Caudate nucleus (tissue), 63 donors: ENCODE measurements at places on chromosomes 16 and 17.
A peak's percentile ranks its signal among the peaks of the same experiment; 100 is the strongest.

- DNase-seq = peak; percentile 82
These were observed 3.9 kb downstream of the RSAD1 start for GRCh38 chr17:50482516-50482915.

DNA sequence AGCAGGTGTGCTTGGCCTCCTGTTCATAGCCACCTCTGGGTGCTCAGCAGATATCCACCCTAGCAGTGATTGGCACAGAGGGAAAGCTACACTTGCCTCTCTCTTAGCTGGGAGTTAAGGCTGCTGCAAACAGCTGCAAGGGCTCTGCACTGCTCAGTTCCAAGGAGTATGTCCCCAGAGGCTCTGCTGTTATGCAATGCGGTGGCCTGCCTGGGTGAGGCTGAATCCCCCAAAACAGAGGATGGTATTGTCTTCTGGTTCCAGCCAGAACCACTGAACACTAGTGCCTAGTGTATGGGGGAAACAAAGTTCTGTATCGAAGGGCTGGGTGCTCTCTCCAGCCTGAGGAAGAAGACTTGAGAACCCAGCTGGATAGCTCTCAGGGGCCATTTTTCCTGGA lies 16.8 kb downstream of the TMEM94 start:
- DNase-seq = peak; percentile 27

DNA sequence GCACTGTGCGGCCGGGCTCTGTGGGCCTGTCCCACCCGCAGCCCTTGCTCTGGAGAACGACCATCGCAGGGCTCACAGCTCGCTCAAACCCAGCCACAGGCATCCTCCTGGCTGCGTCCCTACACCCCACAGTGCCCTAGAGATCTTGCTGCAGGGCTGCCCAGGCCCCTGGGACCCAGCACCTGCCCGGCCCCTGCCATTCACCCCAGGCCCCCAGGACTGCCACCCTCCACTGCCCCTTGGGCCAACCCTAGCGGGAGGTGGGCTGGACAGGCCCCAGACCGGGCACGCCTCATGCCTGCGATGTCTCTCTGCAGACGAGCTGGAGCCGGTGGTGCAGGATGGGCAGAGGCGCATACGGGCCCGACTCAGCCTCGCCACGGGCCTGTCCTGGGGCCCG lies 56.1 kb upstream of the ZC3H18 start:
- DNase-seq = no peak

DNA sequence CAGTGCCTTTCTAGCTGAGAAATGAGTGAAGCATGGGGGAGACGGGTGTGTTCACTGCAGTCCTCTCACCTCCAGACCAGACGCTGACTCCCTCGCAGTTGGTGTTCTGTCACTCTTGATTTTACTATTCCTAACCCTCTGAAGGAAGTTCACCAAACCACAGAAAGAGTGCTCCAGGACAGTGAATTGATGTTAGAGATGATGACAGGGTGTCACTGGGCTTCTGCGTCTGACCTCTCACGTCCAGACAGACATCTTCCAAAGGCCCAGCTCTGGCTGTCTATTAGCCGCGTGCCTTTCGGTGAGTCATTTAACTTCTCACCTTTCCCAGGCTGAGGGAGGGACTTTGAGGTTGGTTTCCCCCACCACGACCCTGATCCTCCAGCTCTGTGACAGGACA lies 8.2 kb downstream of the CRAMP1 start:
- no peak for DNase-seq

- DNase-seq = no peak
These were observed 87.3 kb downstream of the C16orf78 start for GRCh38 chr16:49460786-49461470.

DNA sequence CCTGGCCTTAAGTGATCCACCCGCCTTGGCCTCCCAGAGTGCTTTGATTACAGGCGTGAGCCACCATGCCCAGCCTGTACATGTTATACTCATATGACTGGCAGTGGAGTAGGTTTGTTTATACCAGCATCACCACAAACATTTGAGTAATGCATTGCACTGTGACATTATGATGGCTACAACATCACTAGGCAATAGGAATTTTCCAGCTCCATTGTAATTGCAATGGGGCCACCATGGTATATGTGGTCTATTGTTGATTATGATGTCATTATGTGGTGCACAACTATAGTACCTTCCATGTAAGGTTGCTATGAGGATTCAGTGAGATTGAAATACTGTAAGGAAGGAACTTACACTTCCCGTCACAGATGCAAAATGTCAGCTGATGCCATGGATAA lies 168.9 kb downstream of the COPRS start:
- no peak for DNase-seq

- DNase-seq = no peak
These were observed 39.2 kb downstream of the GNA13 start for GRCh38 chr17:65017207-65017774.

- DNase-seq = no peak
These were observed 25.6 kb downstream of the TRARG1 start for GRCh38 chr17:1304962-1305563.

GRCh38 chr17:6523809-6524355 lies 32.5 kb downstream of the PITPNM3 start:
- DNase-seq = no peak

DNA sequence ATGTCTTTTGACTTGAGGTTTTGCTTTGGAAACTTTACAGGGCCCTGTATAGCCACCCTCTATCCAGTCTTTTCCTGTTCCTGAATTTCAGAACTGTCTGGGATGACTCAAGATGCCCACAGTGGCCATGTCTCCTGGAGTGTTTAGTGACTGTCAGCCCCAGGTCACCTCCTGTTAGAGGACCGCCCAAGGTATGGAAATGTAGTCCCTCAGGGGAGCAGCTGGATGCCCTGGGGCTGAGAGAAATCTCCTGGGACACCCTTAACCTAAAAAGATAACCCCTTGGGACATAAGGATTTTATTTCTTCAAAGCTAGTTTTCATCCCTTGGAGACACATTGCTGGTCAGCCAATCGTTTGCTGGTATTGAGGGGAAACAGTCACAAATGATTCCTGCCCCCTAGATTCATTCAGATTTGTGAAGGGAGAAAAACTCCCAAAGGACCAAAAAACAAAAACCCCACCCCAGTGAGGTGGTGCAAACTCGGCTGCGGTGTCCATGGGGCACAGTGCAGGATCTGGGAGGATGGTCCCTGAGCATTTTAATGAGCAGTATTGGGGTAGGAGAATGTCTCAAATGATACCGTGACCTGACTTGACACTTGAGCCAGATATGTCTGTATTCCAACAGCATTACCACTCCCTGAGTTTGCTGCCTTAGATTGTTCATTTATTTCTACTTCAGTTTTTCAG lies 1.7 kb downstream of the ZNF267 start:
- DNase-seq = no peak
